ENCODE measurements at places on chromosomes 16 and 17. TPM values are rescaled to one million over a fixed set of nuclear protein-coding genes. Genes with fewer than 3 reads are reported as not detected.

DYNLRB2 gene
- not detected for total RNA-seq

RHBDL1 gene
- total RNA-seq = 0.59 TPM

TBC1D26 gene
- not detected for total RNA-seq

RBBP6 gene
- total RNA-seq = 24.4 TPM

LRRC46 gene
- total RNA-seq = 2.9 TPM

SEPTIN12 gene
- total RNA-seq = not detected

TELO2 gene
- total RNA-seq = 35.7 TPM

OSGIN1 gene
- 33.8 TPM for total RNA-seq

KRTAP9-4 gene
- not detected for total RNA-seq

SULT1A3 gene
- total RNA-seq = 6.5 TPM

PPM1E gene
- 0.02 TPM for total RNA-seq

TEKT1 gene
- total RNA-seq = 0.04 TPM

GDPD1 gene
- 0.39 TPM for total RNA-seq

PTX4 gene
- not detected for total RNA-seq

ABCC6 gene
- 0.95 TPM for total RNA-seq

PFAS gene
- 50.2 TPM for total RNA-seq

MT1A gene
- total RNA-seq = 34.1 TPM

CMTR2 gene
- total RNA-seq = 11.7 TPM

HLF gene
- 0.23 TPM for total RNA-seq

GCGR gene
- 0.51 TPM for total RNA-seq

CTRL gene
- total RNA-seq = 1.6 TPM

Data from A549 treated with Mapracorat at 1 μM for 4 hours (cell line).